ENCODE measurements at places on chromosomes 7 and 10. TPM values are rescaled to one million over a fixed set of nuclear protein-coding genes. Genes with fewer than 3 reads are reported as not detected.

GRCh38 chr7:98285157-98286092 is 3.9 kb downstream of the BRI3 start:
- DNase-seq: no peak

DNA sequence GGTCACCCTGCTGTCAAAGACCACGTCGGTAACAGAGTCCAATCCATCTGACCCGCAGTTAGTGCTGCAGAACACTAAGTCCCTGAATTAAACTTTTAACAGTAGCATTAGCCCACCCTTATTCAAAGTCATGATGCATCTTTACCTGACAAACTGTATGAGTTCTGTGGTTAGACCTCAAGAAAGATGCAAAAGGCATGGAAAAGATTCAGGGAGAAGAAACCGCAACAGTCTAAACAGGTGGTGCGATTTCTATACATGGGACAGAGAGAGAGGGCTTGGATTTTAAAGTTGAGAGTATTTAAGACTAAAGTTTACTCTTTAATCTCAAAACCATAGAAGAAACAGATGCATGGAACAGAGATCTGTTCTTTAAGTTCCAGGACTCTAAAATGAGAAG is 103.3 kb upstream of the NFE2L3 start:
- DNase-seq: no peak

GRCh38 chr10:81873231-81873931 is 1.6 kb upstream of the NRG3 start:
- DNase-seq: no peak

DNA sequence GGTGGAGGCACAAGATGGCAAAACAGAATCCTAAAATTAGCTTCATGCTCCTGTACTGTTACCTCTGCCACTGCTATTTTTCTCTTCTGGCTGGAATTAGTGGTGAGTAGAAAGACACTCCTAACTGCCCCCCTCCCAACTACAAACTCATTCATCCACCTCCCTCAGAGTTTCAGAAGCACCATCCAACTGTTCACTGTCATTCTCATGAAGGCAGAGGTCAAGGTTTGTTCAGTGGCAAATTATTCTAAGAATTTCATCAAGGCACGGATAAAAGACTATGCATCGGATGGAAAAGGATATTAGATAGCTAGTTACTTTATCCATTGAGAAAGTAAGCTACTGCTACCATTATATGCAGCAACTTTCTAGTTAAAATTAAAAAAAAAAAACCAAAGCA is 59.7 kb downstream of the LRGUK start:
- DNase-seq: no peak

Gene GSAP
- total RNA-seq: 19.1 TPM

Gene PDE6C
- not detected for total RNA-seq

Data from CD4-positive, alpha-beta T cell (primary cell).